ENCODE measurements at places on chromosomes 2 and 18.
A peak's percentile ranks its signal among the peaks of the same experiment; 100 is the strongest.

DNA sequence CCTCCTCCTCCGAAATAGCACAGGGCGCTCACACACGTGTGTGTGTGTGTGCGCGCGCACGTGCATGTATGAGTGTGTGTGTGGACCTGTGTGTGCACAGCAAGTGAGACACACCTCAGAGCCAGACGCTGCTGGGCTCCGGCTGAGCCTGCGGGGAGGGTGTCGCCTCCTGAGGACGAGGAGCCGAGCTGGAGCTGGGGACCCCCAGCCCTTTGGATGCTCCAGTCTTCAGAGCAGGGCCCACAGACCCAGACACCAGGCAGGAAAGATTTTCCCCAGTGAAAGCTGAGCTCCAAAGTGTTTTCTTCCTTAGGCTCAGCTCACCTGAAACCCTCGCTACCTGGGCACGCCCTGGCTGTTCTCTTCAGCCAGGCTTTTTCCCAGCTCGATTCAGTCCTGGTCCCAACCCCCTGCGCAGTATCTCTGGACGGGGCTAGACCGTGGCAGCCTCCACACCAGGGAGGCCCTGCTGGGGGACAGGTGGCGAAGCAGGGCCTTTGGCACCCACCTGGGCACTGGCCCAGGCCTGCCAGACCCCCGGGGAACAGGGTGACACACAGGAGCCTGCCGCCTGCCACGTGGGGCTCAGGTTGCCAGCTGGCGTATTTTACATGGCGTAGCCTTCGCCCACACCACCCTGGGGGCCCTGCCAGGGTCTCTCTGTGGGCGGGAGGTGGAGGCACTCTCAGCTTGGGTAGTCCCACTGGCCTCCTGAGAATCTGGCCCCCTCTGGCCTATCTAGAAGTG is 36.2 kb downstream of the PDIA6 start:
- DNase-seq = no peak

DNA sequence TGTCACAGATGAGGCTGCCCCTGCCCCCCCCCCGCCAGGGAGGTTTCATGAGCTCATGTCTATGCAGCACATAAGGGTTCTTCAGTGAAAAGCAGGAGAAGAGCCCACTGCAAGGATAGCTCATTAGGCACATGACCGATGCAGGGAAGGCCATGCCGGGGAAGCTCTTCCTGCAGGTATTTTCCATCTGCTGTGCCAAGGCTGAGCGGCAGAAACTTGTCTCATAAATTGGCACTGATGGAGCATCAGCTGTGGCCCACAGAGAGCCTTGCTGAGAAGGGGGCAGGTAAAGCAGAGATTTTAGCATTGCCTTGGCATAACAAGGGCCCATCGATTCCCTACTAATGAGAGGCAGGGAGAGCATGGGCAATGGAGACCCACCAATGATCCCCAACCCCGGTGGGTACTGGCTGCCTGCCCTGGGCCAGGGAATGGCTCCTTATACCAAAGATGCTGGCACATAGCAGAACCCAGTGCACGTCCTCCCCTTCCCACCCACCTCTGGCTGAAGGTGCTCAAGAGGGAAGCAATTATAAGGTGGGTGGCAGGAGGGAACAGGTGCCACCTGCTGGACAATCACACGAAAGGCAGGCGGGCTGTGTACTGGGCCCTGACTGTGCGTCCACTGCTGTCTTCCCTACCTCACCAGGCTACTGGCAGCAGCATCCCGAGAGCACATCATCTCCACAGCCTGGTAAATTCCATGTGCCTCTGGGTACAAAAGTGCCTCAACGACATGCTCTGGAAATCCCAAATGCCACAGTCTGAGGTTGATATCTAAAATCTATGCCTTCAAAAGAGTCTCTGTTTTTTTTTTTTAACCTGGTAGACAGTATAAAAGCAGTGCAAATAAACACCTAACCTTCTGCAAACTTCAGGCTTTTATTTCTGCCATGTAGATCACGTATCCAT is 41.4 kb downstream of the STEAP3 start:
- peak; percentile 72 for DNase-seq

DNA sequence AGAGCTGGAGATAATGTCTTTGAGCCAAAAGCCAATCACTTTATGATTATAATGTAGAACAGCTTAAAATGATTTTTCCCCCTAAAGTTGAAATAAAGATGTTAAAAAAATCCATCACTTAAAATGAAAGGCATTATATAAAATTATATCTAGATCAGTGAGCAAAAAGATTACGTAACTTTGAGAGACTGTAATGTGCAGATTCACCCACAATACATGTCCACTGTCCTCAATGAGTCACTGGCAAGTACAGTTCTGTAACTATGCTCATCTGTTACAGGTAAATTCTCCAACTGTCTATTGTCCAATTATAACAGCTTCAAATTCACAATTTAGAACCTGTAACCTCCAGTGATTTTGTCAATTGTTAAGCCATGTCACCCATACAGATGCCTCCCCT is 19.0 kb downstream of the FAM161A start:
- no peak for DNase-seq

- DNase-seq = no peak
These were observed 73.1 kb upstream of the PDE1A start for GRCh38 chr2:182499706-182500470.

DNA sequence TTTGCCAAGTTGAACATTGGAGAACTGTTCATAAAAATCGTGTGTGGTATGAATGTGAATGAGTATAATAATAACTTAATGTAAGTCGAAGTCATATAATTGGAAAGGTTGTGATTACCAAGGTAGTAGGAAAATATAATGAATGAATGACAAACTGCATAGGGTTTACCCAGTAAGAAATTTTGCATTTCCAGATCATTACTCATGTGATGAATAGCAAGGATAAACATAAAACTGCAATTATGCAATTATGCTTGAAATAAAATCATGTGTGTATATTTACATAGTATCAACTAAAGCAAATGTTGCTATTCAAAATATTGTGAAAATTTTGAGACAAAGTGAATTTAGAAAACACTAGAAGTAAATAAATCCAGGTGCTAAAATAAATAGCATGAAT is 1108.7 kb upstream of the TMEFF2 start:
- no peak for DNase-seq

DNA sequence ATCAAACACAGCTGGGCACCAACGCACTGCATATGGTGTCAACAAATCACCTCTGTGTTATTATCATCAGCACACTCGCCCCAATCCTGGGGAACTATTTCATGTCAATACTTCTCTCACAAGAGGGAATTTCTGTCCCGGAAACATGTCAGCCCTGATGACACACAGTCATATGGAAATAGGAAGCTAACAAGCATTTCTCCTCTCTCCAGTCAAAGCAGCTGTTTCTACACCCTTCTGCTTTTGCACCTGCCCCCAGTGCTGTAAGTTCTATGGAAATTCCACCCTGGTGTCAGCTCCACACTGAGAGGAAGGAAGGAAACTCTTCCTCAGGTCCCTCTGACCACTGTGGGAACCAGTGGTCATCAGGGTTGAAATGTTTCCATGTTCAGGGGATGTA is 447.6 kb upstream of the ID2 start:
- DNase-seq = peak; percentile 21

GRCh38 chr2:10415640-10416039 is 32.5 kb downstream of the ODC1 start:
- DNase-seq = no peak

GRCh38 chr2:39407516-39408296 is 29.4 kb downstream of the MAP4K3 start:
- DNase-seq = no peak

DNA sequence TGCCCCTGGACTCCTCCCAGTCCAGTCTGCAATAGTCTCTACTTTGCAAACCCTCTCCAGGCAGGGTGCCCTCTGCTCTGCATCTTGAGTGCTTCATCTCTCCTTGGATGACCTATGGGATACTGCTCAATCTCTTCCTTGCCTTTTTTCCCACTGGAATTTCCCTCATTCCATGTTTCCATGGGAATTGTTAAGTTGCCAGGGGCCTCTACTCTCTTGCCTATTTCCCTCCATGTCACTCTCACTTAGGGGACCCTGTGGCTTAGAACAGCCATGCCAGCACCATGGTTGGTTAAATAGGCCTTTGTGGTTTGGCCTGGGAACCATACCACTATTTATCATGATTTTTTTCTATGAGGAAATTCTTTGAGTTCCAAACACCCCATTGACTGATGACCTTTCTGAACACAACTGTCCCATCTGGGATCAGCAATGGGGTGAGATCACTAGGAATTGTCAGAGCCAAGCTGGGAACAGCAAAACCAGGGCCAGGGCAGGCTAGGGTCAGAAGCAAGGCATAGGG is 91.4 kb upstream of the RBMS1 start:
- no peak for DNase-seq

GRCh38 chr2:46909771-46910419 is 5.7 kb downstream of the MCFD2 start:
- no peak for DNase-seq

- no peak for DNase-seq
These were observed 376.9 kb downstream of the RND3 start for GRCh38 chr2:150110548-150110947.

DNA sequence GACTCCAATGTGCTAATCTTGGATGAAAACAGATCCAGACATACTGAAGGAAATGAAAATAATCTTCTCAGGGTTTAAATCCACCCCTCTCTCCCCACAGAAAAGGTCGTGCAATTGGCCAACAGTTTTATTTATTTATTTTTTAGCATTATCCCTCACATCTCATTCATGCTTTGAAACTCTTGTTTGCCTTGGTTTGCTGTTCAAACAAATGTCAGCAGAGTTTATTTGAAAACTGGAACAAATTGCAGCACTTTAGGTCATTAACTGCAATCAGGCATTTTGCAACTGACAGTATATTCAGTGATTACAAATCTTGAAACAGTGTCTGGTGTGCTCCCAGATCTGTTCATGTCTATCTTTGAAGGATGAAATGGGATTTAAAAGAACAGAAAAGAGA is 220.6 kb downstream of the SLC4A10 start:
- no peak for DNase-seq

DNA sequence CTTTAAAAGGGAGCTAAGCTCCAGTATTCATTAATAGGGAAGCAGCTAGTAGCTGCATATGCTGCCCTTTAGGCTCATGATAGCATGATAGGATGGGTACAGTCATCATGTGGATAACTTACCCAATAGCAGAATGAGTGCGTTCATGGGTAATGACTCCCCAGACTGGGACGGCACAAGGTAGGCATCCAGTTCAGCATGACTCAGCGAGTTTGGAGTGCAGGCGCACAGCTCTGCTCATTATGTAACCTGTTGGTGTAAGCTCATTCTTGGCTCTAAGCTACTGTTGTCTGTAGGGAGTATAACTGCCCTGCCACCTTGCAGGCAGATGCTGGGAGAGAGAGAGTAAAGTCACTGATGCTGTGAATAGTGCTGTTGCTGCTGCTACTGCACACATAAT is 209.2 kb upstream of the SYT4 start:
- peak; percentile 19 for DNase-seq

GRCh38 chr2:227117852-227118251 is 46.2 kb downstream of the COL4A4 start:
- no peak for DNase-seq

DNA sequence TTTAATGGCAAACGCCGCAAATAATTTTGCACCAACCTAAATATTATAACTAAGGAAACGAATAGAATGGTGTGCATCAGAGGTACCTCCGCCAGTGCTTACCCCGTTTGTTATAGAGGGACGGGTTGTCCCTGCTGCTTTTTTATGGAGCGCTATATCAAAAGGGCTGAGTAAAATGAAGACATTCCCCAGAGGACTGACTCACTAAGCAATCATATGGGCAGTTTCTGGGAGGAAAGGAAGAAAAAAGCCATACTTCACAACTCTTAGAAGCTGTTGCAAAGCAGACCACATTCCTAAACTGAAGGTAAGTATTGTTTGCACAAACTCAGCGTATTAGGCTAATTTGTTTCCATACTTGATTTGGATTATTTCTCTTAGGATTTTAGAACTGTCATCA is 12.9 kb downstream of the ID2 start:
- DNase-seq = no peak

DNA sequence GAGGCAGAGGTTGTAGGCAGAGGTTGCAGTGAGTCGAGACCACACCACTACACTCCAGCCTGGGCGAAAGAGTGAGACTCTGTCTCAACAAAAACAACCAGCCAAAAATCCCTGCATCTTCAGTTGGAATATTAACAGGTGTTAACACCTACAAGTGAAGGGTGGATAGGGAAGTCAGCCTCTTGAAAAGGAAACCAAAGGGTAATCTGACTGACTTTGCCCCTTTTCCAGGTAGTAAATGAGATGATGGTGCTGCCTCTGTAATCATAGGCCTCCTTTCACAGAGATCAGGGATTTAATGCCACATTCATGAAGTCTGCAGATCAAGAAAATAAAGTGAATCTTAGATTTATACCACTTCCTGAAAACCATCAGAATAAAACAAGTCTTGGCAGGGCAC is 133.6 kb downstream of the GALNT1 start:
- no peak for DNase-seq

DNA sequence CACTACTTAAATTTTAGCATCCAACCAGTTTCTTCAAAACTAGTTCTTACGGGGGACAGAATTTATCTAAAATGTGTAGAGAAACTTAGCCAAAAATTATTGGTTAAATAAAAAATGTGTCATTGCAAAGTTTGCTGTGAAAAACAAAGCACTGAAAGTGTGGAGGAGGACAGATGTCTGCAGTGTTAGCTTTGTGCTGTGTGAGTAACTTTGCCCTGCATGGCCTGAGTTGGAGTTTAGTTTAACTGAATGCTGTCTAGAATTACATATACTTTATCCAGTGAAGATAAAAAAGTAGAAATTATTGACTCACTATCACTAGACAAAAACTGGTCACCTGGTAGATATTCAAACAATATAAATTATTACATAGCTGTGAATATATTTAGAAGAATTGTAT is 1225.2 kb upstream of the CELF4 start:
- DNase-seq = no peak

- peak; percentile 72 for DNase-seq
These were observed 1.1 kb upstream of the KCTD1 start for GRCh38 chr18:26549263-26550094.

DNA sequence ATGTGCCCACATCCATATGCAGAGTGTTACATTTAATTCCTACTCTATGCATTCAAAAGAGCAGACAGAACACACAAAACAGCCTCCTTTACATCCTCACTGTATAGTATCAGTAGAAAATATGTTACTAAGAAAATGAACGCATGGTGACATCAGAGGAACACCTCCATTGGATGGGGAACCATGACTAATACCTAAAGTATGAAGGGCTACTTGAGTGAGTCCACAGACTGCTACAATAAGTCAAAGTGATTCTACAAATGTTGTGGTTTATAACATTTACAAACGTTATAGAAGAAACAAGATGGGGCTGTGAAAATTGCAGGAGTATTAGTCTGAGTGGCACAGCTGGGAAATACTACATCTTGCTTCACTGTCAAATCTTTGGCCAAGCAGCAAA is 1830.9 kb upstream of the PIK3C3 start:
- no peak for DNase-seq

- DNase-seq = no peak
These were observed 19.2 kb upstream of the SLC14A2 start for GRCh38 chr18:45596036-45596435.

DNA sequence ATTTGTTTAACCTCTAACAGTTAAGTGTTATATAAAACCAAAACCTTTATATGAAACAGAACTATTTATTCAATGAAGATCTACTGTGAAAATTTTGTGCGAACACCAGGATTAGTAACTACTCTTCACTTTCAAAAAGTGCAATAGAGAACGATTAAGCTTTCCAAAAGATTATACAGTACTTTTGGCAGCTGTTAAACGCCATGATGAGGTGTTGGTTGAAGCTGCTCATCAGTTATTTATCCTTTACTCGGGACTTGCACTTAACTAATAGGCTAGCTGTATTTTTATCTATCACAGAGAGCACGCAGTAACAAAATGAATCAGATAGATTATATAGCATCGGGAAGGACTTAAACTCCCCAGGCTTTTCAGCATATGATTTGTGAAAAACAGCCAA is 113.6 kb downstream of the GCA start:
- no peak for DNase-seq

GRCh38 chr2:95337829-95338228 is 40.7 kb downstream of the KCNIP3 start:
- no peak for DNase-seq

Data from testis (tissue), 5 donors.